Mammary epithelial cell (primary cell): ENCODE measurements at places on chromosomes 1 and 21. TPM values are rescaled to one million over a fixed set of nuclear protein-coding genes. Genes with fewer than 3 reads are reported as not detected.

NTRK1 gene
- not detected in 2 replicates for total RNA-seq

DNA sequence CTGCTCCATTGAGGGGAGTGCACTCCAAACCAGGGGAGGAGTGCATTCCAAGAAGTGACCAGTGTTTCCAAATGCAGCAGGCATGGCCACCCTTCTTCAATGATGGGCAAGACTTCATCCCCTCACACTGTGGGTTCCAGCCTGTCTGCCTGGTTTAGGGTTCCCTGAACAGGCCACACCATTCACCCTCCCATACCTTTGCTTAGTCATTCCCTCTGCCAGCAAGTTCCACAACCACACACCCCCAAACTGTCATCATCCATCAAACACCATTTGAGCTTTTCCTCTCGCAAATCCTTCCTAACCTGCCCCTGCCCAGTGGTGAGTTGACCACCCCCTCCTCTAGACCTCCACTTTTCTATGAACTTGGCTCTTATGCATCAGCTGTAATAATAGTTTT is 116.0 kb downstream of the PLPP3 start:
- no peak for DNase-seq

DNA sequence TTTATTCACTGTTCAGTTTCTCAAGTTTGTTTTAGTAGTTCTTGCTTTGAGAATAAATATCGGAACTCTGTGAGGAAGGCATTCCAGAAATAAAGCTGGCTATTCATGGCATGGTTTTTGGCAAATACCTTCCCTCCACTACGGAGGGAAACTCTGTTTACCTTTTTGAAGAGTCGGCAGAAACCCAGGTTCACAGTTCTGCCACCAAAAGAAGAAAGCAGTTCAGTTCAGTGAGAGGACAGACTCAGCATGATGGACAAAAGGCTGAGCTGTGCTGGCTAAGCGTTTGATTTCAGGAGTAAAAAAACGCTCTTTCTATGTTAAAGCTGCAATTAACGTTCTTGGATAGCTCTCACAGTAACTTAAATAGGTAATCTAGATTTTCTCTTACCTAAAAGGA is 42.4 kb downstream of the CNN3 start:
- DNase-seq: no peak

GRCh38 chr1:21574466-21575151 is 65.4 kb downstream of the ALPL start:
- peak; percentile 28 for DNase-seq
